Activated CD8-positive, alpha-beta memory T cell treated with anti-CD3 and anti-CD28 coated beads for 1 hour (primary cell): ENCODE measurements at places on chromosomes 12 and 14.

- DNase-seq: no peak
These were observed 8.1 kb downstream of the C14orf180 start for GRCh38 chr14:104587641-104588040.

GRCh38 chr12:128510511-128510910 lies 243.5 kb downstream of the TMEM132C start:
- DNase-seq: no peak

DNA sequence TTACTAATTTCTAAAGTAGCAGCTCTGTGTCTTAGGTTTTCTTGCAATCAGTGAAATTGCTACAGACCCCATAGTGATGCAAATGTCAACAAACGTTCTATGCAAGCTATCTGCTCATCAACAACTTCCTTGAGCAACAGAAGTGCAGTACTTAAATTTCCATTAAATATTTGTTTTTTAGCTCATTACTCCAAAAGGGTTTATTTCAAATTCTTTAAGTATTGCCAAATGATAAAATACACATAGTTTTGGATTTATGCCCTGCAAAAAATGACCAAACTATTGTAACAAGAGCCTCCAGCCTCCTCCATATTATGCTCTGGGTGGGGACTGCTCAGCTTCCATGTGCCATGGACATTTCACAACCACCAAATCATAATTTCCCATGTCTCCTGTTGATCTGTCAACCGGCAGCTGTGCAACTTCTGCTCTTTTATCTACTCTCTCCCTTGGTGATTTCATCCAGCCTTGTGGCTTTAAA lies 4.4 kb downstream of the BDKRB1 start:
- DNase-seq: no peak

- DNase-seq: no peak
These were observed 7.7 kb upstream of the DYRK2 start for GRCh38 chr12:67640863-67641262.

- peak; percentile 62 for DNase-seq
These were observed 11.9 kb downstream of the RARG start for GRCh38 chr12:53219956-53220693.

GRCh38 chr12:16949371-16949770 lies 343.4 kb upstream of the LMO3 start:
- no peak for DNase-seq

DNA sequence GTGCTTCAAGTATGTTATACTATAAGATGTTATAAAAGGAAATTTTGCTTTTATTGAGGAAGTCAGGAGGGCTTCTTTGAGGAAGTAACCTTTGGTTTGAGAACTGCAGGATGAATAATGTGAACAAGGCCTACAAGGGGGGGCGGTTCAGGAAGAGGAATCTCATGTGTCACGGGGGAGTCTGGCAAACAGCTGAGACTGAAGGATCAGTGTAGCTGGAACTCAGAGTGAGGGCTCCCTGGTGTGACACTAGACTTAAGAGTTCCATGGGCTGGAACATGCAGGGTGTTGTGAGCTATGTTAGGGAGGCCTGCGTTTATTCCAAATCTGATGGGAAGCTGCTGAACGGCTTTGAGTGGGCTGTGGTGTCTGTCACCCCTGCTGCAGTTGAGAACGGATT lies 62.3 kb downstream of the UNC79 start:
- DNase-seq: no peak

DNA sequence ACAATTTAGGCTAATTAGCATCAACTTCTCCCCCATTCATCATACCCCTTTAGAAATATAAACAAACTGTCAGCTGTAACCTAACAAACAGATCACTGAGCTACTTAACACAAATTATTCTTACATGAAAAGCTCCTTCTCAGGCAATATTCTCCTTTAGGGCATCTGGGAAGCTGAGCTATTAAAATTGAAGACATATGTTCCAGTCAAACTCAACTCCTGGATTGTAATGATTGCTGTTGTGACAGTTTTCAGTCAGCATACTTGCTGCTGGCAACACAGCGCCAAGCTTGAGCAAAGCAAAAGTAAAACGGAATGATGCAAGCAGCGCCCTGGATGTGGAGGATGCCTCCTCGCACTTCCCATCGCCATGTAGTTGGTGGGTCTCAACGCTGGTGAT lies 82.4 kb downstream of the SLC25A21 start:
- no peak for DNase-seq

DNA sequence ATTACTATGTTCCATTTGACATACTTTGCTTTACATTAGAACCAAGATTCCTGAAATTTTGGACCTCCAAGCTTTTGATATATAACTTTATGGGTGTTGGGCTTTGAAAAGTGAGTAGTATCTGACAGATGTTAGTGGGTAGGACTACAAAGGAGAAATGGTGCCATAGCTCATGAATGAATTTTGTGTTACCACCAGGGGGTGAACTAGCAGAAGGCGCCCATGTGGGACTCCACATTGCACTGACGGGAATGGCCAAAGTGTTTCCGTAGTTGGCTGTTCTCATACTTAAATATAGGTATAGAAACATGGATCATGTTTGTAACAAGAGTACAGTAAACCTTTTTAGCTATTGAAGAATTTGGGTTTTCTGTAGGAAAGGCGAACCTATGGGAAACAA lies 337.5 kb downstream of the FLRT2 start:
- DNase-seq: no peak

GRCh38 chr14:33393231-33393894 lies 454.7 kb downstream of the NPAS3 start:
- DNase-seq: no peak

- no peak for DNase-seq
These were observed 468.0 kb downstream of the FUT8 start for GRCh38 chr14:65880507-65880906.

GRCh38 chr14:68782091-68782981 lies 10.5 kb downstream of the ZFP36L1 start:
- no peak for DNase-seq

- no peak for DNase-seq
These were observed 1044.8 kb downstream of the BCL11B start for GRCh38 chr14:98227000-98227726.

DNA sequence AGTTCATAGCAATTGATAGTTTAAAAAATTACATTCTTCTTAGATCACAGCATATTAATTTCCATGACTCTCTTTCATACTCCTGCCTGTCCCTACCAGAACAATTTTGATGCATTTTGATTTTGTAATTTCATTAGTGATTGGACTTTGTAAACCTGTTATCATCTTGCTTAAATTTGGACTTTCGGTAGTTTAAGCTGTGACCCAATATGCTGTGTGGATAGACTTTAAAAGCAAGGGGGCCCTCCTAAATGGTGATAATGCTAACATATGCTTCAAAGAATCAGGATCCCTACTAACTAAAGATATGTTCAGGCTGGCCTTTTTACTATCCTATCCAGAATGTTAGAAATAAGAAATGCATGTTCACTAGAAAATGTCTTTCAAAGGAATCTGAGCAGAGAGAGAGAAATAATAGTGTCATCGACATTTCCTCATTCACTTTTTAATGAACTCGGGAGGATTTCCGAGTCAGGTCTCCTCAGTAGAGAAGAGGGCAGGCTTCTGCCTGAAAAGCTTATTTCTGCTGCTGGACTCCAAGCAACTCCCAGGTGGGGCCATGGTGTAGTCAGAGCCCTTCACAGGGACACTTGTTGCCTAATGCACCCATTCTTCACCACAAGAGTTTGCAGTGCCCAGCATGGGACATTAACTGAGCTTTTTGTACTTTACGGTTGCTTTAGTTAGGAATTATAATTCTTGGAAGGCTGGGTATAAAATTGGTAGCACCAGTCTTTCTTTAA lies 16.7 kb downstream of the SLC38A4 start:
- DNase-seq: no peak

DNA sequence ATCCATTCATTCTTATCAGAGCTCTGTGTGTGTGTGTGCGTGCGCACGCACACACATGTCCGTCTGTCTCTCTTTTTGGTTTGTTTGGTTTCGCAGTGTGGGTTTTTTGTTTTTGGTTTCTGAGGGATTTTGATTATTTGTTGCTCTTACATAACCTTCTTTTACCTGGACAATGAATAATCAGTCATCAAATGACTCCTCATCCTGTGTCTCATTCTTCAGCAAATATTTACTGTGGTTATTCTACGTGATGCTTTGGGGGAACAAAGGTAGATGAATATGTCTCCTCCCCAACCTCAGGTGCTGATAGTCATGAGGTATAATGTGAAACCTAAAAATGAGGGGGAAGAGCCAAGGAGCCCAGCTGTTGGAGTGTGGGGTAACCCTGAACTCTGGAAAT lies 92.4 kb downstream of the SAMD4A start:
- no peak for DNase-seq

- DNase-seq: peak; percentile 85
These were observed at the start of gene ARF3 for GRCh38 chr12:48957141-48958048. Gene ARF3, minus strand, starts transcription at chr12:48957487. Its CDS starts 16,392 bp downstream, at chr12:48941095.

DNA sequence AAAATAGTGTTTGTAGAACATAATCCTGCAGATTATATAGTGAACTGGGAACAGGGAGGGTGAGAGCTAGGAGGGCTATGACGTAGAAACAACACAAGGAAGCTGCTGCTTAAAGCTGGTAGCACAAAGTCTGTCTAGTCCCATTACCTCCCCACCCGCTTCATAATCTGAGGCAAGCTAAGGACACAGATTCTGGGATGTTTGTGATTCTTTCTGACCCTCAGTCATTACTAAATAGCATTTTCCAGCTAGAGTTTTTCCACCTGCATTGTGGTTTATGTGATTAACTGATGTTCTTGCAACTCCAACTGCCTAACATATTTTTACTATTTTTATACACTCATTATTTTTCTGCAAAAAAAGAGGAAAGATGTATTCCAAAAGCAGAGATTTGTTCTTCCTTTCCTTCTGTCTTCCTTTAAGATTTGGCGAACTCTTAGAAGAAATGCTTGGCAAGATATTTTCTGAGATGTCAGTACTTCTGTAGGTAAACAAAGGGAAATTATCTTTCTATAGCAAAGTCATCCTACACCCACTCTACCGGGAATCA lies 293.2 kb upstream of the FAR2 start:
- DNase-seq: no peak

- no peak for DNase-seq
These were observed 1276.6 kb upstream of the FLRT2 start for GRCh38 chr14:84253326-84253725.

GRCh38 chr12:111435661-111436201 lies 30.0 kb downstream of the SH2B3 start:
- no peak for DNase-seq

DNA sequence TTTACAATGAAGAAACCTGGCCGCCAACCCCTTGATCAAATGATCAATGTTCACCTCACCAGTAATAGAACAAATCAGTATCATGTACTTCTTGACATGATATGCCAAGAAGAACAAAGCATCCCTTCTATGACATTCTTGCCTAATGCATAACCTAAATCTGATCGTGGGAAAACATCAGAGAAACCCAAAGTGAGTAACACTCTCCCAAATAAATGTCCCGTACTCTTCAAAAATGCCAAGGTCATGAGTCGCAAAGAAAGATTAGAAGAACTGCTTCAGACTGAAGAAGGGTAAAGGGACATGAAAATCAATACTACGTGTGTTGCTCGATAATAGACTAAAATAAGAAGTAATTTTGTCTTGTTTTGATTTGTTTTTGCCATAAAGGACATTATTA lies 11.4 kb upstream of the SLC25A3 start:
- DNase-seq: no peak

DNA sequence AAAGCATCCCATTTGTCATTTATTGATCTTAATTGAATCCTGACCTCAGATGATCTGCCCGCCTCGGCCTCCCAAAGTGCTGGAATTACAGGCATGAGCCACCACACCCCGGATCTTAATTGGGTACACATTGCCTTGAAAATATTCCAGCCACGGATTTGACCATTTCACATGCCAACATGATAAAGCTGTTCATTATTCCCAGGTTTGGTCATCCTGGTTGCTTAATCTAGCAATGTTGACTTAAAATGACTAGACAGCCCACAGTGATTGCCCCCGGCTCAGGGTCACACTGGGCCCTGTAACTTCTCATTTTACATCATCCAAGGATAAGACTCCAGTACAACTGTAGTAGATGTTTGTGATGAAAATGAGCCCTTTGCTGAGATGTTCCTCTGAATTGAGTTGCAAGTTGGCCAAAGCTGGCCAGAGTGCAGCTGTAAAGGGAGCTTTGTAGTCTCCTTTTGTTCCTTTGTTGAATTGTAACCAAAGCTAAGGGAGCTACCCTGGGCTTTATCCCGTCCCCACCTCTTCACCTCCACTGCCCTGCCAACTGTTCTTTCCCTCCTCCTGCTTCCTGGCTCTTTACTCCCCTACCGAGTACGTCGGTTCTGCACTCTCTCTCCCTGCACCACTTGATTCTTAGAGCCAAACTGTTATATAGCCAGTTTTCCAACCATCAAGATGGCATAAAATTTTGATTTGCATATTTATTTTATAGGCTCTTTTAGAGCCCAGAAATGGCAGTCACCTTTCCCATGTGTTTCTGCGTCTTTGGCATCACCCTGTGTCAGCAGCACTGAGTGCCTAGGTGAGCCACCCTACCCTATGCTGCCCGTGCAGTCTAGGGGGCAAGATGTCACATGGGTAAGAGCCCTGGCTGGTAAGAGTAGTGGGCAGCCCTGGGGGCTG lies 141.3 kb upstream of the HIF1A start:
- DNase-seq: no peak

DNA sequence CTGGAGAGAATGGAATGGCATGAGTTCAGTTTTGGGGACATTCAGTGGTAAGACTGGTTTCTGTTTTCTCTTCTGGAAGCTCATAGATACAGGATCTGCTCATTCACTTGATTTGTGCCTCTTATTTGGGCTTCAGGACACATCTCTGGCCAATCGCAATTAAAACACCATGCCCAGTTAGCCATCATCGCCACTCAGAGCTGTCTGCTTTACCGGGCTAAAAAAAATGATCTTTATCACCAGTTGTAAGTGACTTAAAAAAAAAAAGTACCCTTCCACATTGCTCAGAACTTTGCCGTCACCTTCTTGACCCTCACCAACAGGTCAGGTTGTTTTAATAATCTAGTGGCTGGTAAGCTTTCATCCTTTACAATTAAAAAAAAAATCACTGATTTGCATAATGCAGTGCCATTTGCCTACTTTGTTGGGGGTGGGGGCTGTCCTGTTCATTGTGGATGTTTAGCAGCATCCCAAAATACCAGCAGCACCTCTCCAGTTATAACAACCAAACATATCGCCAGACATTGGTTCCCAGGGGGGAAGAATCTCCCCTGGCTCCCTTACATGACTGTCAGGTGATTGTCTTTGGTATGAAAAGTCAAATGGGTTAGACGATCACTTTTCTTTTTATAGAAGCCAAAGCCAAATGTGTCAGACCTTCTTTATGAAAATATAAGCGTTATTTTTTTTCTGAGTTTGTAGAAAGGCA lies 150.1 kb downstream of the PRKCH start:
- DNase-seq: no peak

DNA sequence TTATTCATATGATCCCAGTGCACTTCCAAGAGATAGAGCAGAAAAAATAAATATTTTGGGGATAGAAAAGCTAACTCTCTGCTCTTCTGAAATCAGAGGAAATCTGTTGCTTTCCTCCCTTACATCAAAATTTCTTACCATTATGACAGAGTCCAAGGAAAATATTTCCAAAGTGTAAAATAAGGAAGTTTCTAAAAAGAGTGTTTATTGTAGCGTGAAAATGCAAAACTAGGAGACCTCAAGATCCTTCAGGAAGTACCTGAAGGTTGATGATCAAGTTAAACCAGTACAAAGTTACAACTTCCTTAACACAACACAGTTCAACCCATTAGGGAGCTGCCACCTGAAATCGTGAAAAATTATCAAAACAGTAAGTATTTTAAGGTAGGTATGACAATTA lies at the start of gene OR6C2:
TSS of gene OR6C2 (plus strand) at position 301 of the 400 bp plus-strand sequence. CDS start 8,138 bp downstream, outside the sequence.
- DNase-seq: no peak

GRCh38 chr14:89409961-89410360 lies 7.1 kb downstream of the FOXN3 start:
- no peak for DNase-seq
